Testis (tissue), 5 donors: ENCODE measurements at places on chromosomes 12 and 14. TPM values are rescaled to one million over a fixed set of nuclear protein-coding genes. Genes with fewer than 3 reads are reported as not detected.

The ATXN3 gene
- 35.0 TPM for total RNA-seq

The TMEM253 gene
- total RNA-seq = 0.50 TPM

The ESRRB gene
- total RNA-seq = 2.8 TPM

The CCDC184 gene
- 8.0 TPM for total RNA-seq

- DNase-seq = no peak
These were observed 25.4 kb downstream of the CCDC85C start for GRCh38 chr14:99578541-99579101.

GRCh38 chr14:93906341-93907329, 20.5 kb upstream of the FAM181A start:
- DNase-seq = peak; percentile 70

GRCh38 chr12:124849382-124849781, 14.3 kb downstream of the SCARB1 start:
- DNase-seq = no peak

GRCh38 chr12:53596920-53597363, 29.2 kb downstream of the ATF7 start:
- no peak for DNase-seq

- DNase-seq = no peak
These were observed 11.3 kb downstream of the LRRC9 start for GRCh38 chr14:59931237-59931636.
